Naive B cell (primary cell): ENCODE measurements at places on chromosomes 4 and X.

DNA sequence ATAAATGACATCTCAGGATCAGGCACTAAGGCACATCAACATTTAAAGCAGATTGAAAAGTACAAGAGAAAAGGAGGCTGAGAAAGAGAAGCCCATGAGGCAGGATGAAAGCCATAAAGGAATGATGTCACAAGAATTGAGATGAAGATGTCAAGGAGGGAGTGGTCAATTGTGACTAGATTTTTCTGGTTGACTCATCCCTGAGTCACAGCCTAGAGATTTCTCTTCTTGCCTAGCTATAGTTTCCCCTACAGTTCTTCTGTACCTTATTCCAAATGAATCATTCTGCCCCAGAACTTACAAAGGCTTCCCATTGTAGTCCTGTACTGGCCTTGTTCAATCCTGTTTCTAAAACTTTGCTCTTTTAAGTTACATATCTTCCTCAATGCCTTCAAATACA is 3.4 kb upstream of the USP53 start:
- no peak for DNase-seq

GRCh38 chrX:2875798-2876399 is 47.2 kb downstream of the GYG2 start:
- DNase-seq: no peak

DNA sequence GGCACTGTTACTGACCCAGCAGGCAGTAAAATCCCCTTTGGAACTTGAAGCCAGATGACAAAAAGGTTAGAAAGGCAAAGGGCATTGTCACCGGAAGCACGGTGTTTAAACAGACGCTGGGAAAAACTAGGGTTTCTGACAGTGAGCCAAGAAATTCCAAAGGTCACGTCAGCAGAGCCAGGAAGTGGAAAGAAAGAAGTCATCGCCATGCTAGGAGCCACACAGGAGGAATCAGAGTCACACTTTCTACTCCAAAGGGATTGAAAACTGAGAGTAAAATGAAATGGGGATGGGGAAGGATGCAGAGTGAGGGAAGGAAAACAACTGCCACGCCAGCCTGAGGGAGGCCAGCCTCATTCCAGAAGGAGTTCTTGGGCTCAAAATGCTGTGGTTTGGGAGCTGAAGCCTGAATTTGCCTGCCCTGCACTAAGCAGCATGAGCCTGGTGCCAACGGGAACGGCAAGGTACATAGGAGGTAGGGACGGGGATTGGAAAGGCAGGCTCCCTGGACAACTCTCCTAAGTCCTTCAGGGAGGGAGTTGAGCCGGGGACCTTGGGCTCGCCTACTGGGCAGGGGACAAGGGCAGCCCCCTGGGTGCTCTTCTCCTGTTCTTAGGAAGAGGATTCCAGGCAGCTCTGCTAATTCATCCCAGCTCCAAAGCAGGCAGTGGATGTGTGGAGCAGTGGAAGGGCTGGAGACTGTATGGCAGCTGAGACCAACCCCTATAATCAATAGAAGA is 66.8 kb downstream of the SOWAHB start:
- DNase-seq: no peak

DNA sequence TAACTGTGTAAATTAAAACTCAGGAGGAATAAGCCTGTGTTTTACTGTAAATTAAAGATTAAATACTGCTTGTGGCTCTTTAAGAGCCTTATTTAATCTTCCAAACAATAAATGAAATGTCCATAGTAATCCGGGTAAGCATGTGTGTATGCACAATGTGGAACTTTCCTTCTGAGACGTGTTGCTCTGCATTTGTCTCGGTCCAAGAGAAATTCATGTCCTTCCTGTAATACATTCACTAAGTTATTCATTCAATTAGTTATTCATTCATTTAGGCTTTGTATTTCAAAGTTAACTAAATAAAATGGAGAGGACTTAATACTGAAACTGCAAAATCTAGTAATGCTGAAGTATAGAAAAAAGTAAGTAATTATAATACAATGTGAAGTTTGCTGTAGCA is 2728.8 kb downstream of the PCDH7 start:
- no peak for DNase-seq

GRCh38 chr4:171813526-171814250 is 484 bp downstream of the GALNTL6 start:
- no peak for DNase-seq

- no peak for DNase-seq
These were observed 127.3 kb upstream of the HUWE1 start for GRCh38 chrX:53813670-53814440.

DNA sequence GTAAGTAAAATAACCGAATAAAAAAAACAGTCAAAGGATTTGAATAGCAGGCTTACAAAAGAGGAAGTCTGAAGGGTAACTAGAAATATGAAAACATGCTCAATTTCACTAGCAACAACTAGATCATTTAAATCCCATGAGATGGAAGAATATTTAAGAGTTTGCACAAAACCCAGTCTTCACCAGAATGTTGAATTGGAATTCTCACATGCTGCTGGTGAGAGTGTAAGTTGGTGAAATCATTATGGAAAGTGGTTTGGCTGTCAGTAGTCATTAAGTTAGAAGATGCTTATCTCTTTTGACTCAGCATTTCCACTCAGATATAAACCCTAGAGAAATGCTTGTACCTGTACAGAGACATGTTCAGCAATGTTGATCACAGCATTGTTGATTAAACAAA is 110.1 kb downstream of the PGRMC2 start:
- DNase-seq: no peak

GRCh38 chrX:30814978-30815377 is 74.1 kb downstream of the TAB3 start:
- no peak for DNase-seq

GRCh38 chr4:153651587-153651986 is 32.5 kb upstream of the TLR2 start:
- peak; percentile 26 for DNase-seq

- DNase-seq: no peak
These were observed 72.0 kb upstream of the MAGEB16 start for GRCh38 chrX:35726176-35726575.

- DNase-seq: no peak
These were observed 1.2 kb downstream of the CXCL2 start for GRCh38 chr4:74097631-74098426.

DNA sequence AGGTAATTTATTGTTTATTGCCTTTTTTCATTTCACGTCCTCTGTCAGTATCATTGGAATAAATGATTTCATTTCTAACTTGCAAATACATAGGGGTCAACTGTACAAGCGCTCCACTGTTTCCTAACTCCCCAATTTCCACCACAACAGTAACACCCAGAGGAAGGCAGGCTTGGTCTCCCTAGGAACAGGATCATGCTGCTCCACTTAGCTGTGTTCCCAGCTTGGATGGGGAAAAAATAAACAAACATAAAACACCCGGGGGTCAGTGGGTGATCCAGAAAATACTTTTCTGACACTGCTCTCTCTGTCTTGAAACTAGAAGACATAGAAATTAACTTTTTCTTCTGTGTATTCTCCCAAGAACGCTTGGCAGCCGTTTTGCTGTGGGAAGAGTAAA is 772.5 kb downstream of the TRIML1 start:
- no peak for DNase-seq

DNA sequence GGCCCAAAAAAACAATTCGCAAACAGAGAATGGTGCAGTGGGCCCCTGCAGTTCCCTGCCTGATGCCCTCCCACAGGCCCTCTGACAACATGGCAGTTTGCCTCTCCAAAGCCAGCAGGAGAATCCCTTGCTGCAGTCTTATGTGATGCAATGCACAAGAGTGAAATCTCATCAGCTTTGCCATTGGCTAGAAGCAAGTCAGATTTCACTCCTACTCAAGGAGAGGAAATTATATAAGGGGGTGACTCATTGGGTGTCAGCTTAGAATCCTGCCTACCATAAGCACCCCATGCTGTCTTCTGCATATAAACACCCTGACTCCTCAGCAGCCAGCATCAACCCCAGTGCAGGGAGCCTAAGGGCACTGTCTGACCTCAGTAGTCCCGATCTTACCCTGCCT is 157.3 kb upstream of the LDB2 start:
- DNase-seq: no peak

- no peak for DNase-seq
These were observed 240.0 kb upstream of the PSAPL1 start for GRCh38 chr4:7674706-7675105.

GRCh38 chr4:36446275-36446674 is 164.9 kb downstream of the DTHD1 start:
- DNase-seq: no peak

DNA sequence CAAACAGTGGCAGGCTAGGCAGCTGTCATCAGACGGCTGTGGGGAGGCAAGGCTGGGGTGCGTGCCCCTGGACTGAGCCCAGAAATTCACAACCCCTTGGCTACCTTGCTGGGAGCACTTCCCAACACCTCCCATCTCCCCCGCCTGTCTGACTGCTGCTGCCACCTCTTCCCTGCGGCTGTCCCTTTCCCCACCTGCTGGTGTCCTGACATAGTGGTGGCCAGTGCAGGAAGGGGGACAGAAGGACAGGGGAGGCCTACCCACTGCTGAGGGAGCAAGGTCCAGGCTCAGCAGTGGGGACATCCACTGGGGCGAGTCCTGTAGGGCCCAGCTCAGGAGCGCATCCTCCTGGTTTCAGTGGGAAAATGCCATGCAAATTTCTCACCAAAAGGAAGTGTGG is 3.4 kb downstream of the ABCD1 start:
- DNase-seq: no peak
